Transverse colon (tissue), 4 donors: ENCODE measurements at places on chromosomes 16 and 17.

DNA sequence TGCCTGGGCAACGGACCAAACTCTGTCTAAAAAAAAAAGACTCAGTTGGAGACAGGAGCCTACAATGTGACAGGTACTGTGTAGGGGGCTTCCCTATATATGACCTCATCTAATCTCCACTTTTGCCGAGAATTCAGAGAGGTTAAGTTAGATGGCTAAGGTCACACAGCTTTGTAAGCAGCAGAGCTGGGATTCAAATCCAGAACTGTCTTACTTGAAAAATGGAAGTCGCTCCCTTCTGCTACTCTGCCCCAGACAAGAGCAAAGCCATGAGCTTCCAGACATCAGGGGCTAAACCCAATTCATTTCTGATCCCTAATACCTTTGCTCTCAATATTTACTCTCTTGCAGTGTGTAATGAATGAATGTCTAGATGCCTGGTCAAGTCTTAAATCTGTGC is 41.5 kb upstream of the ABCC12 start:
- DNase-seq: no peak

- no peak for DNase-seq
These were observed 8.3 kb downstream of the ZNF629 start for GRCh38 chr16:30778549-30779244.

DNA sequence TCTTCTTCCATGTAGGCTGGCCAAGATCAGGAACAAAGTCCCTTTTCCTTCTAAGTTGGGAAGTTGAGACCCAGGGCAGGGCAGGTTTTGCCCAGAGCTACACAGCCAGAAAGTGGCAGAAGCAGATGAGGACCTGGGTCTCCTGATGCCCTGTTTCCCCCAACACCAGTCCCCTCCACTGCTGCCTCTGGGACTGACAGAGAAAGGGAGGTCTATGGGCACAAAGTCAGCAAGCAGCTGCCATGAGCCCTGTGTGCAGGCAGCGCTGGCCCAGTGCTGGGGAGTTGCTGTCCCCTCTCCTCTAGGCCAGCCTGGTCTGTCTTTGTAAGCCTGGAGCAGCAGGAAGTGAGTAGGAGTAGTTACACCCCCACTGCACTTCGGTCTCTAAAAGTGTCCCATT is 46.9 kb upstream of the NKD1 start:
- no peak for DNase-seq

DNA sequence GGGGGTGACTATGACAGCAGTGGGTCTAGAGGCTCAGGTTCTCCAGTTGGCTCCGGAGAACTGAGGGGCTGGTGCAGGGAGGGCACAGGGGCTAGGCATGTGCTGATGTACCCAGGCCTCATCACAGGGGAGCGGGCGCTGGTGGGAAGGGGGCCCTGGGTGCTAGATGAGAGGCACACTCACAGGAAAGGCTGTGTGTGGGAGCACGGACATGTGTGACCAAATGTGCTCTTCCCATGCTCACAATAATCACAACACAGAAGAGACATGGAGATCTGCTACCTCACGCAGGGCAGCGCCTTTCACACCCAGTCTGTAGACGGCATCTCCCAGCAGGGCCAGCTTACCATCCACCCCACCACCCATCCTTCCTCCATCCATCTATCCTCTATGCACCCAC is 17.4 kb upstream of the RASD1 start:
- no peak for DNase-seq

DNA sequence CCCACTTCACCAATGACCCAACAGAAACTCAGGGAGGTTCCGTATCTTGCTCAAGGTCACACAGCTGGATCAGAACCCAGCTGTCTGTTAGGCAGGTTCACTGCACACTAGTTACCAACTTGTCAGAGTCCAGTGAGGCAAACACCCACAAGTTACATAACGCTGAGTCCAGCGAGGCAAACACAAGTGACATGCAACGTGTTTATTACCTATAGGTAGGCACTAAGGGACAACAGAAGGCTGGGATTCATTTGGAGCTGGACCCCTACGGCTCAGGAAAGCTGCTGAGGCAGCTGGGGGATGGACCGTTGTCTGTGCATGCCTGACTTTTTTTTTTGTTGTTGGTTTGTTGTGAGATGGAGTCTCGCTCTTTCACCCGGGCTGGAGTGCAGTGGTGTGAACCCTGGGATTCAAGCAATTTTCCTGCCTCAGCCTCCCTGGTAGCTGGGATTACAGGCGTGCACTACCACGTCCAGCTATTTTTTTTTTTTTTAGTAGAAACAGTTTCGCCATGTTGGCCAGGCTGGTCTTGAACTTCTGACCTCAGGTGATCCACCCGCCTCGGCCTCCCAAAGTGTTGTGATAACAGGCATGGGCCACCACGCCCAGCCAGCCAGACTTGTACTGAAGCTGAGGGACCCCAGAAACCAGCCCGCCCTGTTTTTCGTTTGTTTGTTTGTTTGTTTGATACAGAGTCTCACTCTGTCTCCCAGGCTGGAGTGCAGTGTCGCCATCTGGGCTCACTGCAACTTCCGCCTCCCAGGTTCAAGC is 1.9 kb upstream of the RSAD1 start:
- peak; percentile 58 for DNase-seq

- DNase-seq: no peak
These were observed 20.1 kb downstream of the CMC2 start for GRCh38 chr16:80986557-80986956.

DNA sequence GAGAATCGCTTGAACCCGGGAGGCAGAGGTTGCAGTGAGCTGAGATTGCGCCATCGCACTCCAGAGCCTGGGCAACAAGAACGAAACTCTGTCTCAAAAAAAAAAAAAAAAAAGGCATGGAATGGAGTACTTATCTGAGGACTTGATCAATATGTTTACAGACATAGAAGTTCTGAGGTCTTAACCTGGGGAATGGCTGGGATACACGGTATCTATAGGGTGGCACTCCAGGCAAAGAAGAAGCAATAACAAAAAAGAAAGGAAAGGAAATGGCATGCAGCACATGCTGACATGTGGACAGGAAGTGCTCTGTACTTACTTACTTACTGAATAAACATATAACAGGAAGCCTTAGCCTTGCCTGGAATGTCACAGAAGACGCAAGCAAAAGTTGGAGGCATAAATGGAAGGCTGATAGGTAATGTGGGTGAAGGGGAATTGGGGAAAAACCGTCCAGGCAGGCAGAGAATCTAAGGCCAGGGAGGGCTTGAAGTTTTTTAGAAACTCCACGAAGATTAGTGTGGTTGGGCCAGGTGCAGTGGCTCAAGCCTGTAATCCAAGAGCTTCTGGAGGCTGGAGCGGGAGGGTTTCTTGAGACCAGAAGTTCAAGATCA is 10.1 kb upstream of the SPOP start:
- no peak for DNase-seq

DNA sequence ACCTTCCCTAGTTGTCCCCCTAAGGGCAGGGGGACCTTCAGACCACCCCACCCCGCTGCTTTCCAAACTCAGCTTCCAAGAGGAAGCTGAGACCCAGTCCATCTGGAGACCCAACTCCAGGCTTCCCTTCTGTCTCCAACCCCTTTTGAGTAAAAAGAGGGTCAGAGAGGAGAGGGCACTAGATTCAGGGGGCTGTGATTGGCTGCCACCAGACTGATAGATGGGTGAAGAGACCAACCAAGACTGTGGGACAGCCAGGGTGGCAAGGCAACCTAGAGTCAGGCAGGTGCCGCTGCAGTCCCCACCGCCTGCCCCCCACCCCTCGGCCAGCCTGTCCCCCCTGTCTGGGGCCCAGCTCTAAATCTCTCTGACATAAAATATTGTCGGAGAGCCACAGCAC is 92.5 kb downstream of the SDK2 start:
- DNase-seq: no peak

- DNase-seq: no peak
These were observed 35.1 kb downstream of the DDX19A start for GRCh38 chr16:70381604-70382342.

GRCh38 chr16:4689091-4689671 is 4.2 kb upstream of the NUDT16L1 start:
- DNase-seq: no peak

- DNase-seq: no peak
These were observed 39.9 kb upstream of the MYH10 start for GRCh38 chr17:8670421-8670820.

DNA sequence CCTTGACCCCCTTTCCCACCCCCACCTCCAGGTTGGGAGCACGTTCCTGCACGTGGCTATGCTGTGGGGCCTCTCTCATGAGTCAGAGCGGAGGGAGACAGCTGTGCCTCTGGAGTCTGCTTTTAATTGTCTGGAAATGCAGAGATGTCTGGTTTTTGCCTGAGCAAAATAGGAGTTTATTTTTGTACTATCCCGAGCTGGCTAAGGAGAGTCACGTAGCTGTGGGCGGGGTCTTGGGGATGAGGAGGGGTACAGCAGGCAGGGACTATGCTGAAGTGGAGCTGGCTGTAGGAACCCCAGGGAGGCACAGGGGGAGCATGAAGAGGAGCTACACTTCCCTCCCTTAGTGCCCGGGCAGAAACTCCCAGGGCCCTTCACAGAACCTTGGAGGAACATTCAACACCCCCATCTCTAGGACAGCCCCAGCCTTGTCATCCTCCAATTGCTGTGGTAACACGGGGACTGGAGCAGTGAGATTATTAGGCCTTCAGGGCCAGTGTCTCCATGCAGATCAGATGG is 44.7 kb upstream of the LGALS9 start:
- no peak for DNase-seq

- DNase-seq: peak; percentile 82
These were observed 5.3 kb downstream of the ZNF469 start for GRCh38 chr16:88387941-88388627.

DNA sequence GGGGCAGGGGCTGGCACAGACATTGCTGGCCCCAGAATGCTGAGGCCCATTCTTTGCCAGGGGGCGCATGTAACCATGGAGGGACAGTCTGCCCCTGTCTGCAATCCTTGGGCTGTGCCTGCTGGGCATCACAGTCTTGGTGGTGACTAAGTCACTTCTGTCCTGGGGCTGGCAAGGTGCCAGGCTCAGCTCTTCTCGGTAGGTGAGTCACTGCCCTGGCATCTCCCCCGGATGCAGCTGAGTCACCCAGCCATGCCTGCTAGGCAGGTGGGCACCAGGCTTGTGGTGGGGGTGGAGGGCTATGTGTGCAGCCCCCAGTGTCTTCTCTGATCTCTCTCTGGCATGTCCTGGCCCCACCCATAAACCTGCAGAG is 5.6 kb downstream of the RARA start:
- DNase-seq: peak; percentile 92

- no peak for DNase-seq
These were observed 18.3 kb upstream of the COPRS start for GRCh38 chr17:31877341-31877740.

DNA sequence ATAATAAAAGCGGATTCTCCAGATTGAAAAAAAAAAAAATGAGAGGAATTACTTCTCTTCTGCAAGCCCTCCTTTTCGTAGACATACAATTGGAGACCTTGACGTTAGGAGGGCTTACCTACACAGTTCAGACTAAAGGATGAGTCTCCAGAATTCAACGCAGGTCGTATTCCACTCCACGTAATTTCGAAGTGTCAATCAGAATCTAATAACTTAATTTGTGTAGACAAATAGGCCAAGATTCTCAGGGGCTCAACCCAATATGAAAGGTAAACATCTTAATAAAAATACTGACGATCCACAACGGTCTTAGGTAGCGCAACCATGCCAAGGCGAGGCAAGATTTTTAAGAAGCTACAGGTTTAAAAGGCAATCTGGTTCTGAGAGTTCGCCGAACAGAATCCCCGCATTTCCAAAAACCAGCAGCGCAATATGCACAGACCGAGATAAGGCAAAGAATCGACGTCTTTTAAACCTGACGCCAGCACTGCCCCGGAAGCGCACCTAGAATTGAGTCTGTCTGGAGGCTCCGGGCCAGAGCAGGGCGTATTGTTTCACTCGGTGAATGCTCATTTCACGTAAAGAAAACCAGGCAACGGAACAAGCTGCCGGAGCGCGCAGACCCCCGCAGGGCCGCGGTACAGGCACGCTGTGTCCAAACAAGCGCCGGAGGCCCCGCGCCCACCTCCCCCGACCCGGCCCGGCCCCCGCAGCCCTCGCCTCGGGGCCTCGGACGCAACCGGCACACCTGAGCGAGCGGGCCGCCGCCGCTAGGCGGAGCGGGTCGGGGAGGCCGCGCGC is 623 bp downstream of the MBTPS1 start:
- DNase-seq: peak; percentile 62

- peak; percentile 63 for DNase-seq
These were observed 9.6 kb downstream of the IL32 start for GRCh38 chr16:3074860-3075522.

- no peak for DNase-seq
These were observed 3.7 kb upstream of the CACNA1G start for GRCh38 chr17:50556803-50557202.

GRCh38 chr17:28282596-28282995 is 36.4 kb upstream of the TMEM97 start:
- DNase-seq: no peak

- DNase-seq: no peak
These were observed 40.2 kb downstream of the CDRT15 start for GRCh38 chr17:14196377-14196997.

GRCh38 chr16:56041556-56042140 is 149.6 kb upstream of the GNAO1 start:
- peak; percentile 14 for DNase-seq

GRCh38 chr17:8964801-8965393 is 610 bp downstream of the PIK3R5 start:
- DNase-seq: no peak

GRCh38 chr17:5976251-5976650 is 93.9 kb upstream of the WSCD1 start:
- no peak for DNase-seq

GRCh38 chr17:19497624-19498023 is 36.0 kb upstream of the SLC47A1 start:
- no peak for DNase-seq
